ENCODE measurements at places on chromosomes 1 and 21. TPM values are rescaled to one million over a fixed set of nuclear protein-coding genes. Genes with fewer than 3 reads are reported as not detected.

Gene AGBL4
- polyA plus RNA-seq = not detected

Gene POGZ
- polyA plus RNA-seq = 29.9 TPM

Gene GPR61
- 0.17 TPM for polyA plus RNA-seq

Gene NMNAT2
- 0.80 TPM for polyA plus RNA-seq

Gene SPRR2F
- polyA plus RNA-seq = not detected

Gene BRDT
- polyA plus RNA-seq = not detected

Gene MAP3K7CL
- polyA plus RNA-seq = 13.7 TPM

Gene MOV10
- 39.2 TPM for polyA plus RNA-seq

Gene S100B
- polyA plus RNA-seq = not detected

Gene CDA
- polyA plus RNA-seq = 44.9 TPM

- peaks cover 17% of the 10 kb centered on the region for H3K4me1 ChIP-seq
- H3K4me3 ChIP-seq = no peak overlapping the region
- peaks cover 34% of the 10 kb centered on the region for H3K36me3 ChIP-seq
- no peak overlapping the region for H3K27ac ChIP-seq
- H3K27me3 ChIP-seq = no peaks in the 10 kb centered on the region
Observed at GRCh38 chr1:155946633-155947219, 5.3 kb downstream of the RXFP4 start.

- H3K4me3 ChIP-seq = no peak overlapping the region
- no peaks in the 10 kb centered on the region for H3K4me1 ChIP-seq
- no peak for DNase-seq
- no peak overlapping the region for H3K27ac ChIP-seq
Observed at GRCh38 chr1:210857705-210858104, 276.2 kb downstream of the KCNH1 start.

DNA sequence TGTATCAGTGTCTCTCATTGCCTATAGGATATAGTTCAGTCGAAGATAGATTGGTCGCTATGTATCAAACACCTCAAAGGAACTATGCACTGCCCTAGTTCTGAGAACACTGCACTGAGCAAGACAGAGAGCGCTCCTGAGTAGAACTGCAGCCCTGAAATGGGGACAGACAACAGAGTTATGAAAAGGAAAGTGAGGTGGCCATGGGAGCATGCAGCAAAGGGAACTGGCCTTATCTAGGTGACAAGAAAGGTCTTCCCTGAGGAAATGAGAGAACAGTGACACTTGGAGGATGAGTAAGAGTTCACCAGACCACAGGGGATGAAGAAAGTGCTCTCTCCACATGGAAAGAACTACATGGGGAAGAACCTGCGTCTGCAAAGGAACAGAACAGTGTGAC is 7.5 kb upstream of the G0S2 start:
- no peak for DNase-seq
- H3K27ac ChIP-seq = no peak overlapping the region
- H3K36me3 ChIP-seq = no peaks in the 10 kb centered on the region
- H3K4me1 ChIP-seq = peaks cover 14% of the 10 kb centered on the region

DNA sequence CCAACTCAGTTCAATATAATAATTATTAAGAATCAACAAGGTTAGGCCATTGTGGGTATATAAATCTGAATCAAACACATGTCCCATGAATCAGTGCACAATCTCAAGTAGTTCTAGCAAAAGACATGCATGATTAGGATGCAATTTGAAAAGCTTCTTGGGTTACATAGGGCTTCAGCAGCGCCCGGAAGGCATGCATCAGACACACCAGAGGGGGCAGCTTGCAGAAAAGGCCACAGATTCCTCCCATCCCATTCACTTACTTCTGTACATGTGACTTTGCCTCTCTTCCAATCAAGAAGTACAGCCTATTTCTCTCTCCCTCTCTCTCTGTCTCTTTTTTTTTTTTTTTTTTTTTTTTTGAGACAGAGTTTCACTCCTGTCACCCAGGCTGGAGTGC is 91.8 kb downstream of the KCNN3 start:
- no peak overlapping the region for H3K27ac ChIP-seq
- no peaks in the 10 kb centered on the region for H3K4me1 ChIP-seq
- H3K4me3 ChIP-seq = no peak overlapping the region
- peaks cover 2% of the 10 kb centered on the region for H3K27me3 ChIP-seq

DNA sequence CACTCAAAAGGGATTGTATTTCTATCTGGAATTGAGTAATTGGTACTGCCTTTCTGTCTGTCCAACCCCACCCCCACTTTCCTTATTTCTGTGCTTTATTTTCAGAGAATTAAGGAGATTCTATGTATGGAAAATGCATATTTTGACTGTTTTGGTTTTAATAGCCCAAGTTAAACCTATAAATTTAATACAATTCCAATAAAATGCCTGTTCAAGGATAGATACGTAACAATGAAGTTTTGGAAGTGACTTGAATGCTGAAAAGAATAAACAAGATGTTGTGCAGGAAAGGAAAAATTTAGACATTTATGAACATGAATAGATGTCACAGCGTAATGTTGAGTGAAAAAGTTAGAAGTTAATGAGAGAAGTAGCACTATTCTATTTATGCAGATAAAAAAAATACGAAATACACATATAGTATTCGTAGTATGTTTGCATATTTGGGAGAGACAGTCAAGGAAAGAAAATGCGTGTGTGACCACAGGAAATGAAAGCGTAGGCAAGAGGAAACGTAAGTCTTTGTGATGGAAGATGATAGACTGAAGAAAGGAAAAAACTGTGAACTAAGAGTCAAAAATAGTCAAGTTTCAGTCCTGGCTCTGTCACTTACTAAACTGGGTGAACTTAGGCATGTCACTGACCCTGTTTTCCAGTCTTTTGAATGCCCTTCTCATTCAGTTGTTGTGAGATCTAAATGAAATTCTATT is 62.1 kb downstream of the MEF2D start:
- peaks cover 3% of the 10 kb centered on the region for H3K4me1 ChIP-seq
- H3K36me3 ChIP-seq = no peaks in the 10 kb centered on the region
- no peak overlapping the region for H3K27ac ChIP-seq
- DNase-seq = no peak
- H3K27me3 ChIP-seq = peaks cover 97% of the 10 kb centered on the region
- no peak overlapping the region for H3K4me3 ChIP-seq

- no peaks in the 10 kb centered on the region for H3K4me1 ChIP-seq
- H3K27me3 ChIP-seq = no peaks in the 10 kb centered on the region
- H3K4me3 ChIP-seq = no peak overlapping the region
- H3K36me3 ChIP-seq = peaks cover 11% of the 10 kb centered on the region
Observed at GRCh38 chr1:35406103-35406502, 137.6 kb downstream of the ZMYM4 start.

GRCh38 chr1:180503280-180503862 is 994 bp upstream of the ACBD6 start:
- no peaks in the 10 kb centered on the region for H3K36me3 ChIP-seq
- no peak for DNase-seq
- no peaks in the 10 kb centered on the region for H3K27me3 ChIP-seq
- peak overlapping the region; percentile 99 for H3K4me3 ChIP-seq
- peaks cover 24% of the 10 kb centered on the region for H3K4me1 ChIP-seq

DNA sequence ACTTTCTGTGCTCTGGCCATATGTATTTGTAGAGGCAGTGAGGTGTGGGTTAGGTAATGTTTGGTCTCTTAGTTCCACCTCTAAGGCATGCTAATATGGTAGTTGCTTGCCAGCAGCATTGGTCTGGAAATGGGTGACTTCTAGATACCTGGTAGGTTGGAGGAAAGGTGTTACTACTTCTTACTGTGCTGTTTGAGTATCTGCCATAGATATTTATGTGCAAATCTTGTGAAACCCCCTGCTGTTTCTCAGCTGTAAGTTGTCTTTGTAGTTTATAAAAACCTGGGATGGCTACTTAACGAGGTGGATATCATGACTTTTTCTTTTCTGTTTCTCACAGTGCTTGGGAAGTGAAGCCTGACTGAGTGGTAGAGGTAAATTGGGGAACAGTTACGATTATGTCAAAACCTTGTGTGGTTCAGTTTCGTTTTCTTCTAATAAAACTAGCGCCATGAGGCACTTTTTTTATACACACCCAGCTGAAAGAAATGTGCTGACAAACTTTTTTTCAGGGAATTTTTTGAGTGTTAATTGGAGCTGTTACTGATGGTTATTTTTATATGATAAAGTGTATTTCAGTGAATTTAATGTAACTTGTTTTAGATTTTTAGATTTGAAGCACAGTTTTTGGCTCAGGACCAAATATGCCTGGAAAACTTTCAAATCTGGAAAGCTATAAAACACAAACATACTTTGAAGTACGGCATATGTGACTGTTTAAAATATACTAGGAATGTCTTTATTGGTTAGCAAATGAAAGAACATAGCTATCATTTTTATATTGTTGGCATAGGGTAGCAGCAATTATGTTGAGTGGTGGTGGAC is 42.1 kb downstream of the CAMSAP2 start:
- H3K4me1 ChIP-seq = peaks cover 22% of the 10 kb centered on the region
- no peak overlapping the region for H3K4me3 ChIP-seq
- peak overlapping the region; percentile 54 for H3K27ac ChIP-seq
- peaks cover 2% of the 10 kb centered on the region for H3K36me3 ChIP-seq

- H3K36me3 ChIP-seq = peaks cover 7% of the 10 kb centered on the region
- H3K27me3 ChIP-seq = no peaks in the 10 kb centered on the region
- DNase-seq = no peak
- H3K4me1 ChIP-seq = peaks cover 2% of the 10 kb centered on the region
- no peak overlapping the region for H3K4me3 ChIP-seq
Observed at GRCh38 chr1:11280719-11281376, 7.8 kb downstream of the UBIAD1 start.

GRCh38 chr21:39188521-39189139 is 5.4 kb upstream of the PSMG1 start:
- H3K27ac ChIP-seq = no peak overlapping the region
- H3K36me3 ChIP-seq = peaks cover 2% of the 10 kb centered on the region
- H3K4me3 ChIP-seq = no peak overlapping the region

- no peaks in the 10 kb centered on the region for H3K36me3 ChIP-seq
- no peak overlapping the region for H3K4me3 ChIP-seq
- no peaks in the 10 kb centered on the region for H3K27me3 ChIP-seq
Observed at GRCh38 chr1:233277637-233278606, 17.6 kb downstream of the PCNX2 start.

DNA sequence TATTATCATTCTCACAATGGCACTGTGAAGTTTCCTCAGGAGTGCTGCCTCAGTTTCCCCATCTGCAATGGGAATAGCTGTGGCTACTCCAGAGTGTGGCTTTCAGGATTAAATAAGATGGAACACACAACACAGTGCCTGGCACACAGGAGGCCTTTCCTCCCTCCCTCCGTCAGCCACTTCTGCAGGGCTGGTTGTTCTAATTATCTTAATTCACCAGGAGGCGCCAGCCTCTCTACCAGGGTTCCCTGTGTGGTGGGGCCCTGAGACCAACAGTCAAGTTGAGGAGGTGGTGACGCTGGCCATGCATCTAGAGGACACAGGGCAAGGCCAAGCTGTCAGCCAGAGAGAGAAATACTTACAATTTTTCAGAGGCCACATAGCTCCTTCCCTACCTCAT is 6.3 kb upstream of the FOXO6 start:
- no peak overlapping the region for H3K27ac ChIP-seq
- H3K4me1 ChIP-seq = peaks cover 27% of the 10 kb centered on the region
- DNase-seq = no peak
- no peak overlapping the region for H3K4me3 ChIP-seq
- no peaks in the 10 kb centered on the region for H3K36me3 ChIP-seq
- H3K27me3 ChIP-seq = no peaks in the 10 kb centered on the region

DNA sequence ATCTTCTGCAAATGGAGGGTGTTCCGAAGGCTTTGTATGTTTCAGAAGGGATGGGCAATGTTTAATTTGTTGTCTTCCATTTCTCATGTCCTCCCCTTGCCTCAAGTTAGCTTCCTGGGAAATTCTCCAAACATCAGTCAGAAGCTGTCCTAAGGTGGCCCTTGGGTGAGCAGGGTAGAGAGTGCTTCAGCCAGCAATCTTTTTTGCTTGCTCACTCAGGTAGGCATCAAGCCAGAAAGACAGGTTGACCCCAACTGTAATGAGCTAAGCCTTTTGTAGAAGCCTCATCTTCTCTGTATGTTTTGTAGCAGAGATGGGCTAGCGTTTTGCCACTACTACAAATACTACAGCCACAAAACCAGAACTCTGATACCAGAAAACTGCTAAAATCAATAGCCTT is 321.5 kb upstream of the FAM78B start:
- H3K27me3 ChIP-seq = no peaks in the 10 kb centered on the region
- H3K36me3 ChIP-seq = no peaks in the 10 kb centered on the region
- no peak for DNase-seq
- H3K27ac ChIP-seq = no peak overlapping the region
- no peak overlapping the region for H3K4me3 ChIP-seq

GRCh38 chr1:78843546-78843945 is 163.0 kb downstream of the ADGRL4 start:
- no peaks in the 10 kb centered on the region for H3K27me3 ChIP-seq
- H3K4me1 ChIP-seq = peaks cover 8% of the 10 kb centered on the region
- H3K27ac ChIP-seq = no peak overlapping the region
- no peak for DNase-seq
- no peak overlapping the region for H3K4me3 ChIP-seq

DNA sequence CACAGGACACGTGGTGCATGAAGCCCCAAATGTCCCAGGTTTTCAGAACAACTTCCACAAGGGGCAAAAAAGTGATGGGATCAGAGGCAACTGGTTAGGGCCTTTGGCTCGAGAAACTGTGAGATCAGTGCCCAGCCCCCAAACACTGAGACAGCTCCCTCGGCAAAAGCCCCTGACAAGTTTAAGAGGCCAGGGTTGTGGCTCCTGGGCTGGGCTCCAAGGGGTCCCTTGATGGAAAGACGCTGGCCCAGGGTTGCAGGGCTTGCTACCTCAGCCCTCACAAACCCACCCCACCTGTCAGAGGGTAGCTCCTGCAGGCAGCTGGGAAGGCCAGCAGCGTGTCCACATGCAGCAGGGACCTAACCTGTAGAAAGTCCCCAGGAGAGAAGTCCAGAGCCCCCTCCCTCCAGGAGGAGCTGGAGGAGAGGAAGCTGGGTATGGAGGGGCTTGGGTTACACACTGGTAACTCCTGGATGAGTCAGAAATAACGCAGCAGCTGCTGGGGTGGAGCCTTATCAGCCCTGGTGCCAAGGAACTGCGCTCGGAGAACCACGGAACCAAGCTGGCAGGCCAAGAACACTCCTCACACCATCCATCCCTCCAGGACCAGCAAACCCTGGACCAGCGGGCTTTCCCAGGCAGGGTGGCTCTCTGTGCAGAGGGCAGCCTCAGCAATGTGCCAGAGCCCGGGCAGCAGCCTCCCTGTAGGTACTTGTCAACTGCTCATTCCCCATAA is 37.5 kb downstream of the CTNNBIP1 start:
- no peak for DNase-seq
- no peak overlapping the region for H3K4me3 ChIP-seq
- H3K27me3 ChIP-seq = no peaks in the 10 kb centered on the region
- H3K36me3 ChIP-seq = peaks cover 21% of the 10 kb centered on the region
- no peak overlapping the region for H3K27ac ChIP-seq
- H3K4me1 ChIP-seq = peaks cover 55% of the 10 kb centered on the region

- no peaks in the 10 kb centered on the region for H3K36me3 ChIP-seq
- H3K4me1 ChIP-seq = peaks cover 18% of the 10 kb centered on the region
- no peaks in the 10 kb centered on the region for H3K27me3 ChIP-seq
- H3K4me3 ChIP-seq = no peak overlapping the region
- H3K27ac ChIP-seq = no peak overlapping the region
Observed at GRCh38 chr1:17523321-17524041, 16.0 kb upstream of the ARHGEF10L start.

- H3K36me3 ChIP-seq = no peaks in the 10 kb centered on the region
- H3K4me3 ChIP-seq = no peak overlapping the region
- no peak for DNase-seq
Observed at GRCh38 chr1:76577525-76578185, 289.6 kb upstream of the ST6GALNAC5 start.

All from keratinocyte (primary cell).